ENCODE measurements at places on chromosomes 12 and 14. TPM values are rescaled to one million over a fixed set of nuclear protein-coding genes. Genes with fewer than 3 reads are reported as not detected.

DNA sequence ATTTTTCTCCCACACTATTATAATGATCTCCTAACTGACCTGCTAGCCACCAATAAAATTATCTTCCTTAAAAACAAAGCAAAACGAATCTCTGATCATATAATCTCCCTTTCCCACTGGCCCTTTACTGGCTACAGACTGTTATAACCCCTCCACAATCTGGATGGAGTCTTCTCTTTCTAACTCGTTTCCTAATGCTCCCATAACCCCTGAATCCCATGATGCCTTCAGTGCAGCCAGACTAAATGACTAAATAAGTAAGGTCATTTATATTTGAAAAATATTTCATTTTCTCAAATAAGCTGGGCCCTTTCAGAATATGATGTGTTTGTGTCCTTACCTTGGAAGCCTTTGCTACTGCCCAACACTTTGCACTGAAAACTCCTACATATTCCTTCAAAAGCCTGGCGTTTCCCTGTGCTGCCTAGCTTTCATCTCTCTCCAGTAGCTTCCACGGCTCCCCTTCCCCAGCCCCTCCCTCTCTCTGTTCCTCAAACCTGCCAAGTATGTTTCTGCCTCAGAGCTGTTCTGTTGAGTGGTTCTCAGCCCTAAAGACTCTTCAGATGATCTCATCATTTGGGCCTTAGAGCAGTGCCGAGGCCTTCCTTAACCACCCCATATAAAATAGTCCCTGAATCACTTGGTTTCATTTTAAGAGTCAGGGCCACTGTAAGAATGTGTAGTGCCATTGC lies 91.7 kb downstream of the MYRFL start:
- no peak for DNase-seq

- no peak for DNase-seq
These were observed 230.2 kb upstream of the TBX3 start for GRCh38 chr12:114913871-114914801.

Gene FAM177A1
- 30.1 TPM for total RNA-seq

- DNase-seq = no peak
These were observed 346.8 kb downstream of the ETNK1 start for GRCh38 chr12:22971701-22972191.

GRCh38 chr12:66898700-66899469 lies 220.0 kb upstream of the GRIP1 start:
- no peak for DNase-seq

DNA sequence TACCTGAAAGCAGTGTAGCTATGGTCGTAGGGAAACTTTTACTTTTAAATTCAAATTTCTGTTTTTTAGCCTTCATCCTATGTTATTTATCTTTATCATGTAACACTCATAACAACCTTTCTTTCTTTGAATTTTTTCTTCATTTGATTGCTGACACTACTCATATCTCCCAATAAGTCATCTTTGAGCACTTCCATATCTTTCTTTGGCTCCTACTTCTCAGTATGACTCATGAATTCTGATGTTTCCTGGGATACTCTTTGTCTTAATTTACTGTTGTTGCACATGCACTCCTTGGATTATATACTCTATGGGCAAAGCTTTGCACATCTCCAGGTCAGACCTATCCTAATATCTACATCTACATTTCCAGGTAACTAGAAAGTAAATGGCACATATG lies 18.1 kb upstream of the IAPP start:
- DNase-seq = no peak

GRCh38 chr12:64983771-64984278 lies 137.3 kb downstream of the WIF1 start:
- DNase-seq = no peak

DNA sequence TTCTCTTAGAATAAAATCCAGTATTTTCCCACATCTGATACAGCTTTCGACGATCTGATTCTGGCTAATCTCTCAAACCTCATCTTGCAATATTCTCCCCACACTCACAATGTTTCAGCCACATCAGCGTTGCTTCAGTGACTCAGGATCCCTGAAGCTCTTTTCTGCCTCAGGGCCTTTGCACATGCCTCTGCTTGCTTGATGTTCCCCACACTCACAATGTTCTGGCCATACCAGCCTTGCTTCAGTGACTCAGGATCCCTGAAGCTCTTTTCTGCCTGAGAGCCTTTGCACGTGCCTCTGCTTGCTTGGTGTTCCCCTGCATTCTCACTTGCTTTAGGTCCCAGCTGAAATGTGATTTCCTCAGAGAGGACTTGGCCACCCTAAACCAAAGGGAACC lies 2.6 kb downstream of the C12orf42 start:
- no peak for DNase-seq

Gene KRT82
- total RNA-seq = not detected

GRCh38 chr12:25734529-25735180 lies 181.6 kb upstream of the LMNTD1 start:
- no peak for DNase-seq

- no peak for DNase-seq
These were observed 173.5 kb upstream of the FRMD6 start for GRCh38 chr14:51478175-51478621.

DNA sequence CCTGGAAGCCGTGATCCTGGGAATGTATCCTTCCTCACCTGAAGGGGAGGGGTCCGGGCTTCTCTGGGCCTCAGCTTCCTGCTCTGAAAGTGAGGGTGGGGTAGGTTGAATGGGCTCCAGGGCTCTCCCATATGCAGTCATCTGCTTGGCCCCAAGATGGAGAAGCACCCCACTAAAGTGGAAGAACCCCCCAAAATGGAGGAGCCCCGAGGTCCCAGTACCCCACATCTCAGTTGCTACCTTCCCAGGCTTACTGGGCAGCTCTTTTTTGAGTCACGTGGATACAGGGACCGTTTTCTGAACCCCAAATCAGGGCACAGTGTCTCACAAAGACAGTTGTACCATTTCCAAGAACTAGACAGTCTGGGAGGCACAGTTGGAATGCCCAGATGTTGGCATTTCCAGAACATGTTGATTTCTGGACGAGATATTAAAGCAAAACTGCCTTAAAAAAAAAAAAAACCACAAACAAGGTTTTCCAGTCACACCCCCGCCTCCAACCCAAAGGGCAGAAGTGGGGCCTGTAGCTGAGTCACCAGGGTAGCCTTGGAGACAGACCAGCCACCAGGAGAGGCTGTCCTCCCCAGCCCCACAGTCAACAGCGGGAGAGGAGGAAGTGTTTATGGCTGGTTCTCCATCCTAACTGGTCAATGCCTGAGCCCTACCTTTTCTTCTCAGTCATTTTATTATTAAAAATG lies 12.1 kb downstream of the VASH1 start:
- peak; percentile 94 for DNase-seq

Gene CCDC88C
- total RNA-seq = 1.2 TPM

Gene KERA
- total RNA-seq = not detected

DNA sequence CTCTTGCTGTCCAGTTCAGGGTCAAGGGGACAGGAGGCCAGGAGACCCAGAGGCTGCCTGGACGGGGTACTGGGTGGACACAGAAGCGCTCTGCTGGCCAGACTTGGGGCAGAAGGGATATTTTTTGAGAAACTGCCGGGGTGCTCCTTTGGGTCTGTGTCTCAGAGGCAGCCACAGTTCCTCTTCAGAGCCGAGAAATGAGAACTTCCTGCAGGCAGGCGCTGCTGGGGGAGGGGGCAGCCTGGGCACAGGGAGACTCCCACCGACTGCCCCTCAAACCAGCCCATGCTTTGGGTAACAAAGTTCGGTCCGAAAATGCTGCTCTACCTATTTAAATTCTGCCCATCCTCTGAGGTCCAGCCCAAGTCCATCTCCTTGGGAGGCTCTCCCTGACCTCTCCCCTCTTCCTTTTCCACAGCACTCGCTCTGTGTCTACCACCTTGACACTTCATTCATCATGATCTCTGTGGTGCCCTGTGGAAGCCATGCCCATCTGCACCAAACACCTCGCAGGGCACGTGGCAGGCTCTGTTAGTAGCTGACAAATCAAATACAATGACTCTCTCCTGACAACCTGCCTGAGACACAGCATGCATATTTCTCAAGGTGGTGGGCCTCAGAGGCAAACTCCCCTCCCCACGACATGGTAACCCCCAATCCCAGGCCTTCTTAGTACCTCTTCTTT lies 16.4 kb downstream of the HDAC7 start:
- no peak for DNase-seq

DNA sequence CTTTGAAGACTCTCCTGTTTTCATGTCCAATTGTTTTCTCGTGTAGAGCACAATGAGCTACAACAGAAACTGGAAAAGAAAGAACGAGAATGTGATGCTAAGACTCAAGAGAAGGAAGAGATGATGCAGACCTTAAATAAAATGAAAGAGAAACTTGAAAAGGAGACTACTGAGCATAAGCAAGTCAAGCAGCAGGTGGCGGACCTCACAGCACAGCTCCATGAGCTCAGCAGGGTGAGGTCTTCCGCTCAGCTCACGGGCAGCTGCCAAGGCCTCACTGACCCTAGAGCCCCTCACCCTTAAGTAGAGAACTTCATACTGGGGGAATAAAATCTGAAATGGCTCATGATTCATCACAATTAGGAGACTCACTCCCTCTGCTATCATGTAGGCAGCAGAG lies 134.7 kb downstream of the GPR135 start:
- DNase-seq = no peak

Gene KCNMB4
- 22.4 TPM for total RNA-seq

DNA sequence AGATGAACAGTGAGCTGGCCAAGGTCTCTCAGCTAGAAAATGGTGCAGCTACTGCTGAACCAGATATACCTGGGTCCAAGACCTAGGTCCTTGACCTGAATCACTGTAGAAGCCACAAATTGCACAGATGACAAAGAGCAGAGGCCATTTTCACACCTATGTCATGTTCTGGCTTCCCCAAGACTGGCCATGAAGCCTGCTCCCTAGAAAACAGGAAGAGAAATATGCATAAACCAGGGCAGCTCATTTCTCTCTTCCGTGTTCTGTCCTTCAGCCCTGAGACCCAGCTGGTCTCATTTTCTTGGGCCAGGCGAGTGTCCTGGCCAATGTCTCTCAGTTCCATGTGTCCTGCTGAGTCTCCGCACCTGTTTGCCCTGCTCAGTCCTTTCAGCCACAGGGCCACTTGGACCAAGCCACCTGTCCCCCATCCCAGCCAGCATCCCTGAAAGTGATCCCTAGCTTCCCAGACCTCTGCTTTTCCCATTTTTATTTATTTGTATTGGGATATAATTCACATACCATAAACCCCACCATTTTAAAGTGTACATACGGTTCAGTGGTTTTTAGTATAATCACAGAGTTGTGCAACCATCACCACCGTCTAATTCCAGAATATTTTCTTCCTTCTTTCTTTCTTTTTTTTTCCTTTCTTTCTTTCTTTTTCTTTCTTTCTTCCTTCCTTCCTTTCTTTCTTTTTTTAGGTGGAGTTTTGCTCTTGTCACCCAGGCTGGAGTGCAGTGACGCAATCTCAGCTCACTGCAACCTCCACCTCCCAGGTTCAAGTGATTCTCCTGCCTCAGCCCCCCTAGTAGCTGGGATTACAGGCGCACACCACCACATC lies 27.0 kb downstream of the P2RX7 start:
- no peak for DNase-seq

- peak; percentile 31 for DNase-seq
These were observed 20.2 kb downstream of the ATP2A2 start for GRCh38 chr12:110301065-110301806.

- no peak for DNase-seq
These were observed 665 bp downstream of the RHOF start for GRCh38 chr12:121792607-121793439.

DNA sequence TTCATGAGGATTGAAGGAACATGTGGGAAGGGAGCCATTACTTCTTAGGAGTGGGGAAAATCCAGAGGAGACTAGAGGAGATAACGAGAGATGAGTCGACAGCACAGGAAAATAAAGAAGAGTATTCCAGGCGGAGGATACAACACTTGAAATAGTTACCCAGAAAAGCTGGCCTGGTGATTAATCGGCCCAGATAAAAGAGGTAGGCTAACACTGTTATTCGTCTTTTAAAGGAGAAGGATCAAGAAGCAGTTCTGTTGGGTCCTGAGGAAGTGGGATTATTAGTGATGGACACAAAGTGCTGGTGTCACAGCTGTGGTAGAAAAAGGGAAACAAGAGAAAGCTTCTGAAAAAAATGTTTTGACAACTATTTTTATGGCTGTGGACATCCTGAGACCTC lies 425.3 kb downstream of the ZFP36L1 start:
- no peak for DNase-seq

Gene CCDC175
- not detected for total RNA-seq

Gene CIT
- total RNA-seq = 30.3 TPM

Gene JPH4
- total RNA-seq = 0.63 TPM

DNA sequence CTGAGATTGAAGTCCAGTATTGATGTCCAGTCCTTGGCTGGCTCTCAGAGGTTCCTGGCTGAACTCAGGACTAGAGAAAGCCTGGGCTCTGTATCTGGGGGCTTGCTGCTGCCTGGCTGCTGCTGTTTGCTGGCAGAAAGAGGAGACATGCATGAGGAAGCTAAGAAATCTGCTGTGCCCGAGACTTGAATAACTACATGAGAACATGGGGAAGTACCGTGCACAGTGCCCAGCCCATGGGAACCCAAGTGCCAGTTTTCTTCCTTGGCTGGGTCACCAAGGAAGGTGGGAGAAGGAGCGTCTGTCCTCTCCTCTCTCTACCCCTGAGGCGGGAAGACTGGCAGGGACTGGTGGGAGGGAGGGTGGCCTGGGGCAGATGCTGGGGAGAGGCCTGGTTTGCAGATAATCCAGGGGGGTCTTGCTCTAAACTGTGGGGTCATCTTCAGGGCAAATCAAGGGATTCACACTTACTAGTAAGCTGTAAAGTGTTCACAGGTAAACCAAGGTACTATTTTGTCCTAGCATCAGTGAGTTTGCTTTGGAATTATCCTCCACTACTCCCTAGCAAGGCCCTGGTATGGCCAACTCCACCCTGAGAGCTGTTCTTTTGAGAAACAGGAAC lies 13.8 kb upstream of the ZFP36L1 start:
- DNase-seq = no peak

- peak; percentile 84 for DNase-seq
These were observed 107.8 kb downstream of the DUSP6 start for GRCh38 chr12:89244536-89244935.

DNA sequence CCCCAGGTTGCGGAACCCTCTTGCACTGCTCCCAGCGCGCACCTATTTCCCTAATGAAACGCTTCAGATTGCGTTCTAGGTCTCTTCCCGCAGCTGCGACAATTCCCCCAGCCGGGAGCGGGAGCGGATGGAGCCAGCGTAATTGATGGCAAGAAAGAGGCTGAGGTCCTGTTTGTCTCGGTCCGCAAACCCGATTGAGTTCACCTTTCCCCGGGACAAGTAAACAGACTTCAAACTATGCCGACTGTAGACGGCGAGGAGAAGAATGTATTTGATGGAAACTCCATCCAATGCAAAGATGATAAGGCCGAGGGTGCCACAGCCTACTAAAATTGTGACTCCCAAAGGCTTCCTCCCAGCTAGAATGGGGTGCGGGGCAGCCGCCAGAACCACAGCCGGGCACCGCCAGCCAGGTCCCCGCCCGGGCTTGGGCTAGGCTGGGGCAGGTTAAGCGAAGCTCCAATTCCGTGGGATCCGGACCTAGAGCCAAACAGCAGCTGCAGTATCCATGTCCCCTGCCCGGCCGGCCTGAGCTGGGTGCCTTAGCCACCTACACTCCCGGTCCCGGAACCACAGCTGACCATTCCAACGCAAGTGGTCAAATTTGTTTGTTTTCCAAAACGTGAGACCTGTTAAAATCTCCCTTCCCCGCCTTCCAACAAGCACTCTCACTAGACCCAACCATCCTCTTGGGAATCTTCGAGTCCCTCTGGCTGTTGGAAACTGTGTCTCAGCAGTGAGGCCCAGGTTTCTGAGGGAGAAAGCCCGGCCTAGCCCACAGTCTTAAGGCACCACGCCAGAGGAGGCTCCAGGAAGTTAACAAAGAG lies 5.5 kb downstream of the NKX2-1 start:
- no peak for DNase-seq

- DNase-seq = peak; percentile 77
These were observed 3.0 kb upstream of the FNTB start for GRCh38 chr14:64983439-64984310.

Gene KRT72
- total RNA-seq = not detected
